ENCODE measurements at places on chromosomes 6 and 20.

GRCh38 chr6:15663130-15663871, 473 bp upstream of the DTNBP1 start:
- DNase-seq, result no peak

DNA sequence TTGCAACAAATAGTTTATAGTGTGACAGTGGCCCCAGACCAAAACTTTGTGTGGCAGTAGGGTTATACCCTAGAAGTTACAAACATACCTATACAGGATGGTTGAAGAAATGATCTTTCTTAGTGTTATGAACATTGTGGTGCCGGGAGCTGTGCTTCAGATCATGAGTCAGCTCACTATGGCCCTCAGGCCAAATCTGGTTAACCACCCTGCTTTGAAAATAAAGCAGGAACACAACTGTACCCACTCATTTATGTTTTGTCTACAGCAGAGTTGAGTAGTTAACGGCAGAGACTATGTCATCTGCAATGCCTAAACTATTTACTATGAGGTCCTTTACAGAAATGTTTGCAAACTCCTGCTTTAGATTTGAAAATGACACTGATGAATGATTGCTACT, 24.3 kb downstream of the AKAP7 start:
- no peak for DNase-seq

DNA sequence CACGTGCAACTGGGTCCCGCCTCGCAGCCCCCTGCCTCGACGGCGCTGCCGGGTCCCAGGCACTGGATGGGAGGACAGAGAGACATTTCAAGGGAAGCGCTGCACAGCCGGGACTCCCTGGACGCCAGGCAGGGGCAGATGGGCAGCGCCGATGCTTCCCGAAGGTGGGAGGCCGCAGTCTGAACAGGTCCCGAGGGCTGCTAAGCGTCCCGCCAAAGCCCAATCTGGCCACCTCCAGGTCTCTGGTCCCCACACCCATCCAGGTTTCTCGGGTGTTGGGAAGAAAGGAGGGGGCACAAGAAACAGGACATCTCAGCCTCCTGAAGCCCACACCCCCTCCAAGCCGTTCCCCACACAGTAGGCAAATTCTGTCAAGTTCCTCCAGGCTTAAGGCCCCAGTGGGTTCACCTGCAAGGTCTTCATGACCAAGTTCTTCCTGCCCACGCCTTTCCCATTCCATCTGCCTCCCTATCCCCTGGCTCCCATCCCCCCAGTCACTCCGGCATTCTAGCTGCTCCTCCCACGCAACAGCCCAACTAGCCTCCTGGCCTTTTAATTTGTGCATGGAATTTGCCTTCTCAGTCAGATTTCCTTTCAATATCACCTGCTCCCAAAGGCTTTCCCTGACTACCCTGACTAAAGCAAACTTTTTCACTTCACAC, 5.4 kb upstream of the CPXM1 start:
- DNase-seq, result no peak

GRCh38 chr20:50709636-50709973, 18.3 kb upstream of the RIPOR3 start:
- no peak for DNase-seq

GRCh38 chr6:129607581-129608186, 102.3 kb downstream of the ARHGAP18 start:
- DNase-seq, result no peak

DNA sequence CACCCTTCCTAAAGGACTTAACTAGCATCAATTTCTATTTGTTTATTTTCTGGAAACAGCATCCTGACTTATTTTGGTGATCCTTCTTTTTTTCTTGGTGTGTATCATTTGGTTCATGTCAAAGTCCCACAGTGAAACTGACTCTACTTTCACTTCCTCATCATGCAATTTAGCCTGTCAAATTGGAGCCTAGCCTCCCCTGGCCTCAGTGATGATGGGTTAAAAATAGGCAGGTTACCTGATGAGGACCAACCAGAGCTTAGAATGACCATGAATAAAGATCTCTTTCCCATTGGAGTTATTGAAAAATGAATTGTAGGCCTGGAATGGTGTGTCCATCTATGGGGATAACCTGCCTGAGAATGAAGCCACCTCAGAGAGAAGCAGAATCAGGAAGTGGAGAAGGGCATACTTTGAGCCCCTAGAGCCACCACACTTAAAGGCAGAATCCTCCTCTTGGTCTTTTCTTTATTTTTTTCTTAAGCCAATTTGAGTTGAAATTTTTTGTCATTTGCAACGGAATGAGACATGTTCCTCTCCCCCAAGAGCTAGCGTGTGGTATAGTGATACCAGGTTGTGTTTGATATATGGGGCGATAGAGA, 105.6 kb downstream of the BTBD3 start:
- no peak for DNase-seq

DNA sequence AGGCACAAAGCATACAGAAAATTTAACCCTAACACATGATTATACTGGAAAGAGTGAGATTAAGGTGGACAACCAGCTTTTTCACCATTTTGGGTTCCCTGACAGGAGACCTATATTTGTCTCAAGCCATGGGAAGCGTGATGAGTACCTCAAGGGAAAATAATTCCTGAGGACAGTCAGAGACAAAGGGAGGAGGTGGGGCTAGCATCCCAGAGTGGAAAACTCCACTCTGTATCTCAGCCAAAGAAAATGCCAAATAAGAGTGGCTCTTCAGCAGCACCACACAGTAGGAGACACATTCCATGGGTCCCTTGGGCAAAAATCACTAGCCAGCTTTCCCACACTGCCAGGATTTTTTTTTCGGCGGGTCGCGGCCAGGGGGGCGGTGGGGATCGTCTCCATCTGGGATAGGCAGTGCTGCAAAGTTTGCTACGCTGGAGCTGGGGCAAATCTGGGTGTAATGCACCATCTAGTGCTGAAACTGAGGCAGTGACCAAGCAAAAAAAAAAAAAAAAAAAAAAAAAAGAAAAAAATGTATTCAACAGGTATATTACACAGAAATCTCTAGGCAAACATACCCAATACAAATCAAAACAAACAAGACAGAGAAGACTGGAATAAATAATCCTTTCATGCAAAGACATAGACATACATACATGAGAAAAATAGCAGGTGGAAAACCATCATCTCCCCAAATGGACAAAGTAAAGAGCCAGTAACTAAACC, 77.3 kb upstream of the SLC35F1 start:
- DNase-seq, result no peak

GRCh38 chr6:160919723-160920440, 71.7 kb upstream of the MAP3K4 start:
- DNase-seq, result no peak

- no peak for DNase-seq
Measured at GRCh38 chr6:123417535-123417934, 219.2 kb downstream of the TRDN start.

GRCh38 chr20:57802765-57803507, 93.1 kb upstream of the PMEPA1 start:
- no peak for DNase-seq

- no peak for DNase-seq
Measured at GRCh38 chr6:62612471-62612870, 326.4 kb upstream of the KHDRBS2 start.

- no peak for DNase-seq
Measured at GRCh38 chr6:98039443-98039842, 756.4 kb upstream of the MMS22L start.

- peak; percentile 66 for DNase-seq
Measured at GRCh38 chr6:43009124-43009523, 4.6 kb downstream of the MEA1 start.

DNA sequence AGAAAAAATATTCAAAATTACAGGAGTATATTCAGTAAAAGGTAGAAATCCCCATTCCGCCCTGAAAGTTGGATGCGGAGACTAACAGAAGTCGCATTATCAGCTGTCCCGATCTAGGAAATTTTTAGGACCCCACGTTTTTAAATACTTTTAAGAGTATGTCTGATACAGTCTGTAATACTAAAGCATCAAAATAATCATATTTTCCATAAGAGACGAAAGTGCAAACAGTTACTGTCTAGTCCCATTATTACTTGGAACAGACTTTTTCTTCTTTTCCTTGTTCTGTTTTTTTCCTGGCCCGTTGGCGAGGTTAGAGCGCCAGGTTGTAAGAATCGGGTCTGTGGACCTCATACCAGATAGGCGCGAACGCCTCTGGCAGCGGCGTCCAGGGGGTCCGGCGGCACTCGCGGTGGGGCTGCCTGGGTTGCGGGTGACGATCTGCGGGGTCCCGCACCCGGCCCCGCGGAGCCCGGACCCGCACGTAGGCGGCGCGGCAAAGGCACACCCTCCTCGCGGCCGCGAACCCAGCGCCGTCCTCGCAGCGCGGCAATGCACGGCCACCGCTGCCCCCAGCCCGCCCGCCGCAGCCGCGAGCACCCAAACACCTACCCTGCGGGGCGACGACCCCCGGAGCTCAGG, 460 bp downstream of the PLAGL1 start:
- DNase-seq, result peak; percentile 22

DNA sequence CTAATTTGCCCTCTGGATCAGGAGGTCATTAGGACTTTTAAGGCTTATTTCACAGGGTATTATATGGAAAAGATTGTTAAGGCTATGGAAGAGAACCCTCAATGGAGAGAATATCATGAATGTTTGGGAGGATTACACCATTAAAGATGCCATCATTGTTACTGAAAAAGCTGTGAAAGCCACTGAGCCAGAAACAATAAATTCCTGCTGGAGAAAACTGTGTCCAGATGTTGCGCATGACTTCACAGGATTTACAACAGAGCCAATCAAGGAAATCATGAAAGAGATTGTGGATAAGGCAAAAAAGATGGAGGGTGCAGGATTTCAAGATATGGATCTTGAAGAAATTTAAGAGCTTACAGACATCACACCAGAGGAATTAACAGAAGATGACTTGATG, 798.3 kb upstream of the SLC35B3 start:
- DNase-seq, result no peak

GRCh38 chr20:13878566-13878965, 93.7 kb downstream of the NDUFAF5 start:
- no peak for DNase-seq

DNA sequence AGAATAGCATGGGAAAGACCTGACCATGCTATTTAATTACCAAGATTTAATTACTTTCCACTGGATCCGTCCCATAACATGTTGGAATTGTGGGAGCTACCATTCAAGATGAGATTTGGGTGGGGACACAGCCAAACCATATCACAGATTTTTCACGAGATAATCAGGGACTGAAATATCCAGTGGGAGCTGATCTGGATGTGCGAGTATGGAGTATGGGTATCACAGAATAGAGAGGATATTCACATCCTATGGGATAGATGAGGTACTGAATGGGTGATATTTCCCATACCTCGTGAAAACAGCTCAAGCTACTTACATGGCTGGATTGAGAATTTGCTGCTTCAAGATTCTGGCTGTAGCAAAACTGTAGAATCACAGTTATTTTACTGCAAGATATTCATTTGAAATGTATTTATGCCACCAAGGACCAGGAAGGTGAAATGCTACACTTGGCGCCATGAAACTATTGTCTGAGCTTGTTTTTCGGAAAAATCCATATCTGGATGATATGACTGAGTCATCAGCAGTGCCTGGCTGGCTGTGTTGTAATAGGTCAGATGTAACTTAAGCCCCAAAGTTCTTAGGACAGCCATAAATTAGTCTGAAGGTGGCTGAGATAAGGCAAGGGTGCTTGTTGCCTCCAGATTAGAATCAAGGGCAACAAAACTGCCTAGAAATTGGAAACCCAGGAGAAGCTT, 29.8 kb downstream of the KCNS1 start:
- no peak for DNase-seq

DNA sequence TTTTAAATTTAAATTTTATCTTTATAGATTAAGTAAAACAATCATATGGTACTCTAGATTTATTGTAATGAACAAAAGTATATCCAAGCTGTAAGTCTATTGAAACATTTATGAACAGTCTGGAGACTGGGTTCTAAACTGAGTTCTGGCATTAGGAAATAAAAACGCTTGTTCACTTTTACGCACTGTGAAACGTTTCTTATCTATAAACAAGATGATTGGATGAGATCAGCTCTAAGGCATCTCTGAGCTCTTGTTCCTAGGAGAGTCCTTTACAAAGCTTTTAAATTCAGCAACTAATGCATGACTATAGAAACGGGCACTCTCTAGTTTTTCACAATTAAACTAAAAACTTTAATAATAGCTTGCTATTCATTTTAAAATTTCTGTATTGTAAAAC, 6.8 kb downstream of the HUS1B start:
- no peak for DNase-seq

- no peak for DNase-seq
Measured at GRCh38 chr6:107542192-107542668, 52.3 kb downstream of the SOBP start.
